GM12891 (cell line): ENCODE measurements at places on chromosomes 12 and 14.

DNA sequence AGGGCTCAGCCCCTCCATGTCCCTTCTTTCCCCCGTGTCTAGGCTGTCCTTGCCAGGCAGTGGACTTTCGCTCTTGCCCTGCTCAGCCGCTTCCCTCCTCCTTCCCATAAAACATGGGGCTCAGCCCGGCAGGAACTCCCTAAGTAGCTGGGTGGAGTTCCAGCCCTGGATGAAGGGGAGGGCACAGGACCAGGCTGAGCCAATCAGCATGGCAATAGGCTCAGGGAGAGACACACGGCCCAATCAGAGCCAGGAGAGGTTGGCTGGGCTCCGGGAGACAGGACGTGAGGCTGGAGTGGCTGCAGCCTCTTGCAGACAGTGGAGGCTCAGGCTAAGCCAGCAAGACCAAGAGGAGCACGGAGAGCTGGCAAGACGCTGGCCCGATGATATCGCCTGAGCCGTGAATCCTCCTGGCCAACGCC lies 54.3 kb downstream of the GALNT9 start:
- DNase-seq, result no peak

GRCh38 chr12:15274561-15274967 lies 47.7 kb upstream of the PTPRO start:
- no peak for DNase-seq

DNA sequence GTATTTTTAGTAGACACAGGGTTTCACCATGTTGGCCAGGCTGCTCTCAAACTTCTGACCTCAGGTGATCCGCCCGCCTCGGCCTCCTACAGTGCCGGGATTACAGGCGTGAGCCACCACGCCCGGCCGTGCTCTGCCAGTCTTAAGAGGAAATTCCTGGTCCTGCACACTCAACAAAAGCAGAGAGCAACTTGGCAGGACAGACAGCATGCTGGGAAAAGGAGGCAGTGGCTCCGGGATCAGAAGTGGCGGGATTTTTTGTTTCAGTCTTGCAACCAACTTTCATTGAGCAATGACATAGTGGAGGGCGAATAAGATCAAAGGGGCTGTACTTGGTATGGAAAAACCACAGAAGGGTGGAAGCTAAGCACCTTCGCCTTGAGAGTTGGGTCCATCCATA lies 2.1 kb downstream of the CKAP4 start:
- no peak for DNase-seq

- DNase-seq, result no peak
Measured at GRCh38 chr12:18849080-18849479, 111.2 kb downstream of the CAPZA3 start.

GRCh38 chr12:462936-463705 lies 3.4 kb downstream of the B4GALNT3 start:
- DNase-seq, result no peak

GRCh38 chr12:114012744-114013431 lies 46.8 kb upstream of the RBM19 start:
- DNase-seq, result no peak

GRCh38 chr14:25861406-25861805 lies 736.4 kb downstream of the NOVA1 start:
- DNase-seq, result no peak
